Occipital lobe (tissue), 3 donors: ENCODE measurements at places on chromosomes 11 and 22. TPM values are rescaled to one million over a fixed set of nuclear protein-coding genes. Genes with fewer than 3 reads are reported as not detected.

Gene GGTLC3
- total RNA-seq = not detected

Gene EXT2
- total RNA-seq = 79.2 TPM

Gene OR5L1
- not detected for total RNA-seq

Gene C1QTNF4
- 16.7 TPM for total RNA-seq

Gene PRR14L
- total RNA-seq = 29.8 TPM

Gene GVQW3
- 19.2 TPM for total RNA-seq

Gene MAP6
- 83.6 TPM for total RNA-seq

Gene SLC22A25
- under 0.01 TPM for total RNA-seq

Gene THRSP
- not detected for total RNA-seq

Gene KCNK4
- total RNA-seq = 3.0 TPM

Gene CCDC81
- 3.0 TPM for total RNA-seq

Gene SHISAL1
- total RNA-seq = 13.9 TPM

Gene USP2
- total RNA-seq = 1.6 TPM

Gene BCO2
- total RNA-seq = 2.8 TPM

Gene SYCE3
- not detected for total RNA-seq

Gene SF3A1
- total RNA-seq = 16.1 TPM

Gene GRIK4
- total RNA-seq = 2.3 TPM

Gene MMP1
- total RNA-seq = not detected

Gene MCAT
- total RNA-seq = 15.1 TPM

Gene SEPTIN3
- 130 TPM for total RNA-seq

Gene HORMAD2
- total RNA-seq = 0.78 TPM

Gene INSC
- 0.31 TPM for total RNA-seq

Gene OMP
- total RNA-seq = not detected

Gene APOL3
- 2.5 TPM for total RNA-seq

Gene ZBTB16
- 9.7 TPM for total RNA-seq

Gene ANO9
- total RNA-seq = not detected

Gene TSPAN32
- not detected for total RNA-seq

Gene NLRP6
- total RNA-seq = not detected

Gene MUC6
- total RNA-seq = not detected

Gene IGF2
- 25.6 TPM for total RNA-seq

Gene FGF19
- not detected for total RNA-seq

Gene GANAB
- total RNA-seq = 61.8 TPM

Gene RASGRP2
- total RNA-seq = 36.7 TPM

Gene DDIAS
- total RNA-seq = 2.2 TPM
